ENCODE measurements at places on chromosomes 7 and 10.

DNA sequence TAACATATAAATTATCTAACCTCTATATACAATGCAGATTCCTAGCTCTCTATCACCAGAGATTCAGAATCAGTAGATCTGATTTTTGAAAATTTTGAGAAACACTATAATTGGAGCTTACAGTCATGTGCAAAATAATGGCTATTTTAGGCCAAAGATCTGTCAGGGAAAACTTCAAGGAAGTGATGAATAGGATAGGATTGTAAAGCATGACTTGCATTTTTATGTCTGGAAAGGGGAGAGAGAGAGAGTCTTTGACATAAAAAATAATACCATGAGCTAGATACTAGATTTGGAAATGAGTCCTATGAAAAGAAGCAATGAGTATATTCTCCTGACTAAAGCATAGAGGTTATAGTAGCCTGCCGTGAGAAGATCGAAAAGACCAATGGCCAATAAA is 181.1 kb downstream of the SDHAF3 start:
- no peak for DNase-seq
- H3K36me3 ChIP-seq = no peaks in the 10 kb centered on the region
- H3K4me3 ChIP-seq = no peak overlapping the region
- no peak overlapping the region for H3K27ac ChIP-seq
- H3K4me1 ChIP-seq = no peaks in the 10 kb centered on the region

GRCh38 chr10:50044941-50045664 is 22.7 kb upstream of the WASHC2A start:
- H3K36me3 ChIP-seq = no peaks in the 10 kb centered on the region
- H3K4me1 ChIP-seq = no peaks in the 10 kb centered on the region
- no peak overlapping the region for H3K27ac ChIP-seq
- no peak for DNase-seq
- no peak overlapping the region for H3K4me3 ChIP-seq
- no peaks in the 10 kb centered on the region for H3K27me3 ChIP-seq

GRCh38 chr10:46028584-46029460 is 1.6 kb downstream of the NCOA4 start:
- peak overlapping the region; percentile 92 for H3K27ac ChIP-seq
- DNase-seq = no peak
- H3K27me3 ChIP-seq = no peaks in the 10 kb centered on the region
- peaks cover 24% of the 10 kb centered on the region for H3K4me1 ChIP-seq
- peak overlapping the region; percentile 92 for H3K4me3 ChIP-seq

DNA sequence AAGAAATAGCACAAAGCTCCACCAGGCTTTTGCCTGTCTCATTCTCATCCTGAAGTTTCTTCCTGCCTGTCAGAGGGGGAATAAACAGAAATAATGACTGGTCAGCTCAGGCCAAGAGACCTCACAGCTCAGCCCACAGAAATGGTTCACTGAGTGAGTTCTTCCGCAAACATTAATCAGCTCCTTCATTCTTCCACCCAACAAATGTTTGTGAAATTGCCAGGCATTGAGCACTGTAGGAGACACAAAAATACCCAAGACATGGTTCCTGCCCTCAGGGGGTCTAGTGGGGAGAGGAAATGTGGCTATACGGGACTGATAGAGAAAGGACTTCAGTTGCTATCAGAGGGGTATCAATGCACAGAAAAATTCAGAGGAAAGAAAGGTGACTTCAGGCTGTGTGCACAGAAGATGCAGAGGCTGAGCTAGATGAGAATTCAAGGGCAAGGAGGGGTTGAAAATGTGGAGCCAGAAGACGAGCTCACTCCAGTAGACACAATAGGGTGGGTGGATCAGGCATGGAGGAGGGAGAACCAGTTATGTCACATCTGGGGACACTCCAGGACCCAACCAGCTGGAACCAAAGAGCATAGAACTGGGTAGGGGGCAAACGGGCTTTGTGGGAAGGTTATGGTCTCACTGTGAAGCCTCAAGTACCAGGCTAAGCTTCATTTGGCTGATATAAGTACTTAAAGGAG is 20.9 kb downstream of the MYOF start:
- H3K36me3 ChIP-seq = peaks cover 7% of the 10 kb centered on the region
- peak overlapping the region; percentile 100 for H3K27ac ChIP-seq
- no peak overlapping the region for H3K4me3 ChIP-seq
- H3K4me1 ChIP-seq = peaks cover 70% of the 10 kb centered on the region
- DNase-seq = no peak

- H3K36me3 ChIP-seq = no peaks in the 10 kb centered on the region
- H3K27me3 ChIP-seq = no peaks in the 10 kb centered on the region
- DNase-seq = no peak
- peaks cover 13% of the 10 kb centered on the region for H3K4me1 ChIP-seq
Measured at GRCh38 chr10:48500771-48501170, 104.1 kb downstream of the ARHGAP22 start.

DNA sequence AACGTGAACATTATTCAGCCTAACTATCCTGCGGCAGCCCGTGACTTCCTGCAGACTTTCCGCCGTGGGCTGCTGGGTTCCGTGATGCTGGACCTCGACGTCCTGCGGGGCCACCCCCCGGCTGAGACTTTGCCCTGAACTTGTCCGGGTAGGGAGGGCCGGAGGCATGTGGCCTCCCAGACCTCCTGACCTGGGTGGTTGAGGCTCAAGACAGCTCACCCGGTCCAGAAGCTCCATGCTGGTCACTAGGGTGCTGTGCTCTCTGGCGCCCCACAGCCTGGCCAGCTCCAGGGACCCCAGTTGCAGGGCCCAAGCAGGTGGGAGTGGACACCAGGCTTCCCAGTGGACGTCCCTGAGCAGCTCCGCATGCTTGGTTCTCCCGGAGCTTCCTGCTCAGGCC is 4.4 kb downstream of the SPRN start:
- peaks cover 10% of the 10 kb centered on the region for H3K27me3 ChIP-seq
- no peak overlapping the region for H3K4me3 ChIP-seq
- no peak for DNase-seq
- H3K36me3 ChIP-seq = peaks cover 14% of the 10 kb centered on the region
- no peak overlapping the region for H3K27ac ChIP-seq

Data from keratinocyte (primary cell).